ENCODE measurements at places on chromosomes 13 and 19. TPM values are rescaled to one million over a fixed set of nuclear protein-coding genes. Genes with fewer than 3 reads are reported as not detected.

The GJB2 gene
- 2.3 TPM for total RNA-seq

The FSTL3 gene
- 29.4 TPM for total RNA-seq

The MEIOSIN gene
- total RNA-seq: not detected

The OSCAR gene
- total RNA-seq: 1.3 TPM

The LYPD5 gene
- 0.99 TPM for total RNA-seq

The AP2A1 gene
- total RNA-seq: 93.1 TPM

The LGALS16 gene
- total RNA-seq: not detected
